ENCODE measurements at places on chromosomes 3 and 15.

DNA sequence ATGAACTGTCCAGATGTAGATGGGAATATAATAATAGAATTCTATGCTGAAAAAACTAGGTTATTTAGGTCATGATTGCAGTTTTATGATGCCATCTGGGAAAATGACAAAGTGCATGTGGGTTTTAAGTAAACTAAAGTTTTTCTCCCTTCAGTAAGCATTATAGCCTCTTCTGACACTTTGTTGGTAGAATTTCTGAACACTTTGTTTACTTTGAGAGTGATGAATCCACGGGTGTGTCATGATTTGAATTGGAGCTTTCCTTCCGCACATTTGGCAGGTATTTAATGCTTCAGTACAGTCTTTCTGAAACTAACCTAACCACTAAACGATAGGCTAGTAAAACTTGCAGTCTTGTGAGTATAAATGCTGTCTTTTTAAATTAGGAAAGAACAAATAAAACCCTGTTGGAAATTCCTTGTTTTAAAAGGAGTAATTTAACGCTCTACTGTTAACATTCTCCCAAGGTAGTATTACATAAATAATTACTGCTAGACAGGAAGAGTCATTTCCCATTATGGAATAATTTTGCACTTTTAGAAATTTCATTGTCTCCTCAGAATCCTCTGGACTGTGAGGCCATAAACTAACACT, 7.0 kb downstream of the FILIP1L start:
- H3K27me3 ChIP-seq = no peaks in the 10 kb centered on the region
- no peaks in the 10 kb centered on the region for H3K36me3 ChIP-seq
- peak overlapping the region; percentile 62 for H3K27ac ChIP-seq
- no peak overlapping the region for H3K4me3 ChIP-seq
- DNase-seq = no peak

GRCh38 chr15:73994912-73995622, 551 bp downstream of the PML start:
- H3K4me1 ChIP-seq = peaks cover 52% of the 10 kb centered on the region
- peak overlapping the region; percentile 95 for H3K4me3 ChIP-seq
- DNase-seq = no peak

DNA sequence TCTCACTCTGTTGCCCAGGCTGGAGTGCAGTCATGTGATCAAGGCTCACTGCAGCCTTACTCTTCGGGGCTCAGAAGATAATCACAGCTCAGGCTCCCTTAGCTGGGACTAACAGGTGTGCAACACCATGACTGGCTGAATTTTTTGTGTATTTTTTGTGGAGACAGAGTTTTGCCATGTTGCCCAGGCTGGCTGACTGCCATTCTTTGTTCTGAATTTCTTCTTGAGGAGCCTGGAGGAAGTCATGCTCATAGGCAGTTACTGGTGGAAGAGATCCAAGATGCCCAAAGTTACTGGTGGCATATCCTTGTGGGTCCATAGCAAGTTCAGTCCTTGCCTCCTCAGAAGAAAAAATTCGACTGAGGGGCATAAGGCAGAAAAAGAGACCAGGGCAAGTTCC, 16.6 kb upstream of the UBP1 start:
- H3K27me3 ChIP-seq = no peaks in the 10 kb centered on the region
- no peak overlapping the region for H3K4me3 ChIP-seq
- no peak for DNase-seq
- no peak overlapping the region for H3K27ac ChIP-seq

DNA sequence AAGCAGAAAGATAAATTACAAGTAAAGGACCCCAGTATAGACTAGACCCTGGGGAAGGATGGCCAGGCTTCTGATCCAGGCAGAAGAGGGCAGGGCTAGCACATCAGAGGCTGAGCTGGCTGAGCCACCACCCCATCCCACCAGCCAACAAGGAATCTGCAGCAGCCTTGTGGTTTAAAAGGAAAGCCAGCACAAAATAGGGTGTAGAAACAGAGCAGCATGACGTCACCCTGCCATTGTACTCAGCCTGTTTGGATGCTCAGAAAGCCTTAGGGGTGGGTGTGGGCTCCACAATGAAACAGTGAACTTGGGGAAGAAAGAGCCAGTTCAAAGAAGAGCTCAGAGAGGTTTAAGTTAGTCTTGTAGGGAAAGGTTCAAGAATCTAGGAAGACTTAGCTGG, 28.2 kb downstream of the DUOX1 start:
- no peaks in the 10 kb centered on the region for H3K4me1 ChIP-seq
- H3K4me3 ChIP-seq = no peak overlapping the region
- no peaks in the 10 kb centered on the region for H3K36me3 ChIP-seq
- no peak for DNase-seq
- H3K27me3 ChIP-seq = no peaks in the 10 kb centered on the region

- H3K4me3 ChIP-seq = no peak overlapping the region
- no peaks in the 10 kb centered on the region for H3K36me3 ChIP-seq
- no peak for DNase-seq
Measured at GRCh38 chr3:122063908-122064307, 8.7 kb downstream of the CD86 start.

DNA sequence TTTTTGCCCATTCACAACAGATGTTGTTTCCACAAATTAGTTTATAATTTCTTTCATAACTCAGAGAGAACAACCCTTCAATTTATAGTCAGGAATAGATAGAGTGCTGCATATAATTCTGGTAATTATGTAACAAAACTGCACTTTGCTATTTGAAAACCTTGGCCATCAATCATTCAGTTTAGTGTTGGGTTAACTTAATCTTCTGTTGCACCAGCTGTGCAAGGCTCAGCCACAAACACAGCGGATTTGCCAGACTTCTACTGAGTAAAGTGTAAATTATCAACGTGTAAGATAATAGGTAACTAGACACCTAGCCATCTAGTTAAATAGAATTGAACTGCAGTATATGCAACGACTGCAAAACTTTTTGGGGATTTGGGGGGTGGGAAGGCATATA, 1064.3 kb upstream of the EPHA6 start:
- no peak overlapping the region for H3K4me3 ChIP-seq
- no peak for DNase-seq
- no peaks in the 10 kb centered on the region for H3K4me1 ChIP-seq
- no peak overlapping the region for H3K27ac ChIP-seq
